ENCODE measurements at places on chromosomes 5 and 9.

DNA sequence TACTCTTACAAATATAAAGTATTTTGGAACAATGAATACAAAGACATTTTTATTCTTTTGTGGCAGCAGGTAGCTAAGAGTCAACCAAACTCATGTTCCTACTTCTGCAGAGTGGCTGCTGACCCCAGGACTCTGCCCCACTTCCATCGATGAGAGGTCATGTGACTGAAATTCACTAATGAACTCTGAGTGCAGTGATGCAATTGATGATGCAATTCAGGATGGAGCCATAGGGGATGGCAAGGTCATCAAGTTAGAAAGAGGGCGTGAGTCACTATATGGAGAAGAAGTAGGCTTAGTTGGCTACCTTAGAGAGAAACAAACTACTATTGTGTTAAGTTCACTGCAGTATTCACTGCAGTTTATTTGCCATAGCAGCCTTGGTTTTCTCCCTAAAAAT is 340.4 kb downstream of the CTNND2 start:
- no peak for DNase-seq

- DNase-seq = no peak
These were observed 255.6 kb upstream of the IZUMO3 start for GRCh38 chr9:24801344-24801743.

DNA sequence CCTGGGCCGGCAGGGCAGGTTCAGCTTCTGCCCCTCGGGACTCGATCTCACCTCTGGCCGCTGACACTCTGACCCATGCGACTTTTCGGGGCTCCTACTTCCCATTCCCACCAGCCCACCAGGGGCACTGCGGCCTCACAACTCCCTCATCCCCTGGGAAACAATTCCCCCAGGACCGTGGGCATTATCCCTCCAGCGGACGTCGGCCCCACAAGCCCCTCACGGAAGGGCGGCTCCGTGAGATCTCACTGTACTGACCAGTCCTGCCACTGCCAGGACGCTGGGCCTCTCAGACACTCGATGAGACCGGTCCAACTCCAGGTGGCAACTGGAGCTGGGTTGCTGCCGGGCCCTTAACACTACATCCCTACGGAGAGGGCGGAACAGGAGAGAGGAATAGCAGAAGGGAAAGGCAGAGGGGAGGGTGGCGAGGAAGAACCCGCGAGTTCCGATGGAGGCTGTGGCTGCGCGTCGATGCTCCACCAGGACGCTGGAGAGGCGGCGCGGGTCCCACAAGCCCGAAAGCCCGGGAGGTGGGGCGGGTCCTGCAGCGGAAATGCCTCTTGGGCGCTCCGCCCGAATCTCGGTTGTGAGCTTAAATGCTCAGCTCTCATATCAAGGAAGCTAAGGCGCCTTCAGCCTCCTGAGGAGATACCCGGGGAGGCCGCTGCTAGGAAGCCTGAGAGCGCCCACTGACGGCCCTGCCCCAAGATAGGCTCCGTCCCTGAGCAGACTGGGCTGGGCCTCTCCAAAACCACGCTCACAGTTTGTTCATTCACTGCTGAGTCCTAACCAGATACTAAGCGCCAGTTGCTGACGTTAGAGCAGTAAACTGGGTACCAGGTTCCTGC is 36.3 kb downstream of the VCP start:
- no peak for DNase-seq

GRCh38 chr9:76592091-76592973 is 133.3 kb downstream of the GCNT1 start:
- DNase-seq = no peak

DNA sequence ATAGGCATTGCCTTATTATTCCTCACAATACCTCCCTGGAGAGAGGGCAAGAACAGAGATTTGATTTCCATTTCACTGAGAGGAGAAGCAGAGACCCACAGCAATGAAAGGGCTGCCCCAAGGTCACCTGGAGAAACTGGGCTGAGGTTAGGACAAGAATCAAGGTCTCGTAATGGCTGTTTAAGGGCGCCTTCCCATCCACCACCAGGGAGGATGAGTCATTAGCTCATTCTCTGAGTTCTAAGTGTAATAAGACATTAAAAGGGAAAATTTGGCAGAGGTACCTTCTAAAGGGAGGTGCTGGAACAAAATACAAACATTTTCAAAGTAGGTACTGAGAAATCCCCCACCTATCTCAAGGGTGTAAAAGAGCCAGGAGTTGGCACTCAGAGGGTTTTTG is 52.6 kb upstream of the TCERG1 start:
- DNase-seq = no peak

- DNase-seq = no peak
These were observed 1.4 kb upstream of the HSDL2 start for GRCh38 chr9:112378328-112379176.

DNA sequence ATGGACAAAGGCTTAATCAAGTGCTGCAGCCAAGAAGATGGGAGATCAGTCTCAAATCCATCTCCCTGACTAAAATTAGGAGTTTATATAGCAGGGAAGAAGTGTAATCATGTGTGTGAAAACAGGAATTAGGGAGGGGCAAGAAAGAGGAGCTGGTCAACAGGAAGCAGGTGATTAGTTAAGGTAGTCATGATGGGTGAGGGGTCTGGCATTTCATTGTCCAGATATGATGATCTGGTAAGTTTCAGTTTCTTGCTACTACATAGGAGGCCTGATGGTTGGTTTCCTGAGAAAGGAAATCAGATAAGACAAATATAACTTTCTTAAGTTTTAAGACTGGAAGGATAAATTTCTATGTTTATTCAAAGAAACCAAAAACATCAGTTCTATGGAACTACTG is 455.6 kb upstream of the GRAMD2B start:
- DNase-seq = no peak

DNA sequence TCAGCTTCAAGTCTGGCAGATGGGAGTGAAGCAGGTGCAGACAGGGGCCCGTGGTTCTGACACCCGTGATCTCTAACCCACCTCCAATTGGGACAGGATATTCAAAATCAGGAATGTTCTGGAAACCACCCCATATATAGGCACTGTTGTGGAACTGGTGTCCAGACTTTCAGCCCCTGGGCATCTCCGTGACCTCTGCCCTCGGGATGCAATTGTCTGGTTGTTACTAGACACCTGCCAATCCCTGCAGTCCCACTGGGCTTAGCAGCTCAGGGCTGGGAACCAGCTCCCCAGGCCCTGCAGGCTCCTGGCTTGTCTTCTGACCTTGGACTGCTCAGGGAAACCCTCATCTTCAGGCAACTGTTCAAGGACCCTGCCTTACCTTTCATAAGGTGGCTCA is 38.8 kb downstream of the NTNG2 start:
- no peak for DNase-seq

- peak; percentile 63 for DNase-seq
These were observed 7.8 kb upstream of the DELE1 start for GRCh38 chr5:141915881-141916336.

DNA sequence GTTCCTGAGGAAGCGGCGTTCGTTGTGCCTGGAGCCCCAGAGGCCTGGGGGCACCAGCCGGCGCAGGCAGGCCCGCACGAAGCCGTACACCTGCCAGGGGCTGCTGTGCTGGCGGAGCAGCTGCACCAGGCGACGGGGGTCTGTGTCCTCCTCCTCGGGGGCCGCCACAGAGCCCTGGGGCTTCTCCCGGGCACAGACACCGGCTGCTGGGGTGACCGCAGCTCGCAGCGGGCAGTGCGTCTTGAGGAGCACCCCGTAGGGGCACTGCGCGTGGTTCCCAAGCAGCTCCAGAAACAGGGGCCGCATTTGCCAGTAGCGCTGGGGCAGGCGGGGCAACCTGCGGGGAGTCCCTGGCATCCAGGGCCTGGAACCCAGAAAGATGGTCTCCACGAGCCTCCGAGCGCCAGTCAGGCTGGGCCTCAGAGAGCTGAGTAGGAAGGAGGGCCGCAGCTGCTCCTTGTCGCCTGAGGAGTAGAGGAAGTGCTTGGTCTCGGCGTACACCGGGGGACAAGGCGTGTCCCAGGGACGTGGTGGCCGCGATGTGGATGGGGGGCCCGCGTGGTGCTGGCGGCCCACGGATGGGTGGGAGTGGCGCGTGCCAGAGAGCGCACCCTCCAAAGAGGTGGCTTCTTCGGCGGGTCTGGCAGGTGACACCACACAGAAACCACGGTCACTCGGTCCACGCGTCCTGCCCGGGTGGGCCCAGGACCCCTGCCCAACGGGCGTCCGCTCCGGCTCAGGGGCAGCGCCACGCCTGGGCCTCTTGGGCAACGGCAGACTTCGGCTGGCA is 1.3 kb downstream of the TERT start:
- DNase-seq = peak; percentile 44

DNA sequence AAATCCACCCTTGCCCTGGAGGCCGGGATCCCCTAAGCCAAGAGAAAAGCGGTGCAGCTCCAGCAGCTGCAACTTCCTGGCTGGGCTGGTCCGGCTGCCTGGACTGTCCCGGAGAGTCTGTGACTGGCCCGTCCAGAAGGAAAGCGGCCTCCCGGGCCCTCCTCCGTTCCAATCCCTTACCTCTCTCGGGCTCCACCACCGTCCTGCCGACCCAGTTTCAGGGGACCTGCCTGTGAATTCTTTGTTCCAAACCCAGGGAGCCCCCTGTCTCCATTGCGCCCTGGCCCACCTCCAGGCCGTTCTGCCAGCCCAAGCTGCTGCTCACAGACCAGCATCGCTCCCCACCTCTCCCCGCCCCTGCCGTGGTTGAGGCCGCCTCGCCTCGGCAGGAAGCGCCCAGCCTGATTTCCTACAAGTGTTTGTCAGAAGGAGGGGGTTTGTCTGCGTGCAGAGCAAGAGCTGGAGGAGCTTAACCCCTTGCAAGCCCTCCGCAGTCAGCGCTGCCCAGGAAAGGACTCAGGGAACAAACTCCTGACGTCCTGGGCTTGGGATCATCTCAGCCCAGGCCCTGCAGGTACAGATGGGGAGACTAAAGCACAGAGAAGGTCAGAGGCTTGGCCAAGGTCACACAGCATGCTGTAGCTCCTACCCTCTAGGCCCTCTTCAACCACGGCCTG is at the start of gene AKNA:
TSS of gene AKNA (minus strand) at position 303 of the 677 bp plus-strand sequence. CDS start 6,649 bp downstream, outside the sequence.
- DNase-seq = peak; percentile 85

DNA sequence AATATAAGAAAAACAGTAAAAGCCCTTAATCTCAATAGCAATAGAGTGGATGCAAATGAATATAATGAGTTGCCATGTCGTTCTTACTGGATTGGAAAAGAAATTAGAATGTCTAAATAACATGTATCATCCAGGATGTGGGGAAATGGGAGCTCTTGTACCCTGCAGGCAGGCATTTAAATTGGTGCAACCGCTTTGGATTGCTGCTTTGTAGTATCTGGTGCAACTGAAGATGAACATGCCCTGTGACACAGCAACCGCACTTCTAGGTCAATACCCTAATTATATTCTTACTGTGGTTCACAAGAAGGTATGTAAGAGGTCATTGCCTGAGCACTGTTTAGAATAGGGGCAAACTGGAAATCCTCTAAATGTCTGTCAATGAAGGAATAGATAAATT is 18.9 kb downstream of the MRPS30 start:
- no peak for DNase-seq
